ENCODE measurements at places on chromosomes 5 and 9.
A peak's percentile ranks its signal among the peaks of the same experiment; 100 is the strongest.

- DNase-seq = no peak
These were observed 305.4 kb upstream of the IRX2 start for GRCh38 chr5:3056866-3057265.

DNA sequence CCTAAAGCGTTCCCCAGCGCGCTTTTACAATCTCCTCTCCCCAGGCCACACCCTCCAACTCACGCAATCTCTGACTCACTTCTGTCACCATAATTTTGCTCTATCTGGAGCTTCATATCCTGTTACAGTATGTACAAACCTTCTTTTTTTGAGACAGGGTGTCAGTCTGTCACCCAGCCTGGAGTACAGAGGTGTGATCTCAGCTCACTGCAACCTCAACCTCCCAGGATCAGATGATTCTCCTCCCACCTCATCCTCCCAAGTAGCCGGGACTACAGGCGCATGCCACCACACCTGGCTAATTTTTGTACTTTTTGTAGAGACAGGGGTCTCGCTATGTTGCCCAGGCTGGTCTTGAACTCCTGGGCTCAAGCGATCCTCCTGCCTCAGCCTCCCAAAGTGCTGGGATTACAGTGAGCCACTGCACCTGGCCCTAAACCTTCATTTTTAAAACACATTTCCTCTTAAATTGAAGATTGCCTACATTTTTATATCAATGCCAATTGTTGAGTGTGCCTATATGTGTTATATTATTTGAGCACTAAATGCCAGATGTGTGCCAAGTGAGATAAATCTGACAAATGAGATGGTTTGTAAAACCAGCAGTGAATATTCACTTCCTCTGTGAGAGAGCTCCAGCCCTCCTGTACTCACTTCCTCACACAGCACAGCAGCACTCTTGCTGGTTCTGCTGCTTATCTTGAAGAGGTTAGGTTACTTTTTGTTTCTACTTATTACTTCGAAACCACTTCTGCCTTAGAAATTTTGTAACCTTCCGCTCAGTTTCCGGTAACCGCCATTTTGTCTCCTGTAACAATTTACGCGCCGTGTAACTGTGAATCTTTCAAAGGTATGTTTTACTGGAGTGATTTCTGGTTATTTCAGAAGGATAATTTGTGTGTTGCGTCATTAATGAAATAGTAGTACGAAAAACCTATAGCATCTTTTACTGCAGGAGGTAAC is 57.9 kb downstream of the DOCK8 start:
- peak; percentile 21 for DNase-seq

DNA sequence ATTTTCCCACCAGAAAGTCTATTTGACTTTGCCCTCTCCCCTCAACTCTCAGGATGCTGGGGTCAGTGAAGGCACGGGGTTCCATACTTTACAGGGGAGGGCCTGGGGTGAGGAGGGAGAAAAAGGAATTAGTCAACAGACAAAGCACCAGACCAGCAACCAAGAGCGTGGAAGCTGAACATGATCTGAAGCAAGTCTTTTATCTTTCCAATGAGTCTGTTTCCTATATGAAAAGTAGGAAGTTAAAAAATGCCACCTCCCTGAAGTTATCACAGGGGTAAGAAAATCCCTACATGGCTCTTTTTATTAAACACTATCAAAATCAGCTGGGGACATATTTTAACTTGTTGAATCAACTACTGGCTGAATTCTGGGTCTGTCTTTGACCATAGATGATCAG is 337.0 kb downstream of the TRPM3 start:
- no peak for DNase-seq

GRCh38 chr9:109417585-109418544 is 80.2 kb downstream of the PTPN3 start:
- no peak for DNase-seq

- no peak for DNase-seq
These were observed 449.4 kb downstream of the TMEM38B start for GRCh38 chr9:106143781-106144180.
